ENCODE measurements at places on chromosomes 3 and 15.

- no peak for ATAC-seq
Observed at GRCh38 chr15:91844928-91845327, 8.6 kb upstream of the SLCO3A1 start.

- ATAC-seq: no peak
Observed at GRCh38 chr15:77839970-77840905, 207.5 kb upstream of the LINGO1 start.

- ATAC-seq: no peak
Observed at GRCh38 chr3:187888701-187889100, 143.4 kb upstream of the BCL6 start.

- no peak for ATAC-seq
Observed at GRCh38 chr3:86740751-86741150, 250.2 kb downstream of the VGLL3 start.

DNA sequence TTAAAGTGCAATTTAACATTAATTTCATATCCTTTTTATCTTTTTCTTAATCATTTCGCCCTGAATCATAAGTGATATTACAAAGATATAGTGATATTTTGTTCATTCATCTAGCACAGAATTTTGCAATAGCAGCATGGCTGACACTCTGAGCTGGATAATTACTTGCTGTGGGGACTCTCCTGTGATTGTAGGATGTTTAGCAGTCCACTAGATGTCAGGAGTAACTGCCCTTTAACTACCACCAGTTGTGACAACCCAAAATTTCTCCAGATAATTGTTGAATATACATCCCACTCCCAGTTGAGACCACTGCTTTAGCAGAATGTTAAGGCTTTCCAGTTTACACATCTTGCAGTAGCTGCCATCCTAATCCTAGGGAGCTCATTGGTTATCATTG is 196.8 kb upstream of the MBNL1 start:
- ATAC-seq: peak; percentile 64

GRCh38 chr3:157327018-157327417 is 109.6 kb upstream of the PTX3 start:
- ATAC-seq: no peak

DNA sequence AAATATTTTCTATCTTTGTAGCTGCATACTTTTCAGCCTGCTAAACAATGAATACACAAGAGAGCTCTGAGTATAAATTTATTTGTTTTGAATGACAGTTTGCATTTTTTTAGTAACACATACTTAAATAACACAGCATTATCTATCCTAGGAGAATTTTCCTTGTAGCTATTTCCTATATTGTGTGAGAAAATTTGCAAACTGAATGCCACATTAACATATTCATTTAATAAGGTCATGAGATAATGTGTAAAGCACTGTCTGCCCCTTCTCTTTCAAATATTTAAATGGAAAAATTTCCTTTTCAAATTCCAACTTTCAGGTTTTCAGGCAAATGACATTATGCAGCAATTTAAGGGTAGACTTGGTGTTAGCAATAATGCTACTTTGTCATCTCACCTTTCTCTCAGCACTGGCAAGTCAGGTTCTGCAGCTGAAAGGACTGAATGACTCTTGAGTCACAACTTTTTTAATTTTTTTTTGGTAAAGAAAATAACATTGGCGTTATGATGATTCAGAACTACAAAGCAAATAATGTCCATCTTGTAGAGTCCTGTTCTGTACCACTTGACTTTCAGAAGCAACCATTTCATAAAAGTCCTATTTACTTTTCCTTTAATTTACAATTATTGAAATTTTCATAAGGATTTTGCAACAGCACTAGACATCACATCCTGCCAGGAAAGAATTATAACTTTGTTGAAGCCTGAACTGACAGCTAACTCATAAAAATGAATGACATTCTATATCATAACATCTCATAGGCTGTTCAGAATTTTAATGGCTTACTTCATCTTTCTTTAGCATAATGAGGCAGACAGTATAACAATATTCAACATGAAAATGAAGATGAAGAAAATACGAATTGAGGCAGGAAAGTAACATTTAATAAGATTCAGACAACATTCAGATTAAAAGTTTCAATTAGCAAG is 681.6 kb upstream of the SEMA6D start:
- ATAC-seq: no peak

DNA sequence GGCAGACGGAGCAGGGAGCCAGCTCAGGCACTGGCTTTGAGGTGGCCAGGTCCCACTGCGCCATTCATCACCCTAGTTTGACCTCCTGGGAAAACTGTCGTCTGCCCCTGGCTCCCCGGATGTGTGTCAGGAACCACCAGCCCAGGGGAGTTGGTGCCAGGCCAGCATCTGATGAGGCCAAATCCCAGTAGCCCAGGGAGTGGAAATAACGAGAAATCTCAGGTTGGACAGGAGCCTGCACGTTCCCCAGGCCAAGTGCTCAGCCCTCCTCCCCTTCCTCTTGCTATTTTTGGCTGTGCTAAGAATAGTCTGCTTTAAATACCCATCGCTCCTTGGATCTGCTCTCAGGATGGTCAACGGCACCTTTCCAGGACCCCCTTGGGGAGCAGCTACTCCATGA is 93.1 kb upstream of the RPL32 start:
- peak; percentile 33 for ATAC-seq

- ATAC-seq: no peak
Observed at GRCh38 chr3:53123510-53123909, 6.7 kb downstream of the RFT1 start.

DNA sequence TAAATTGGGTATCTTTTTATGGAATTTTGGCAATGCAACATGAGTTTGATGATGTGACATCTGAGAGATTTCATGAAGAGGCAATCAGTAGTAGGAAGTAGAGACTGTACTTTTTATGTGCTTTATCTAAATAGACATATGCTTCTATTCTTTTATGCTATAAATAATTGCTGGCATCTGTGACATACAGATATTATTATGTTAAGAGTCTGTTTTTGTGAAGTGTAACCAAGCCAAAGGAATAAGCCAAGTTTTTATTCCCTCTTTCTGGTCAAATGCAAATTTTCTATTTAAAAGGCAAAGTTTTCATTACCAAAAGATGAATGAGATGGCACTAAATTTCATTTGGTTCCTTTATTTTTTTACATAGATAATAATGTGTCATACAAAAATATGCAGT is 32.4 kb downstream of the PYDC2 start:
- no peak for ATAC-seq

GRCh38 chr3:133926736-133927539 is 31.3 kb upstream of the RAB6B start:
- no peak for ATAC-seq

DNA sequence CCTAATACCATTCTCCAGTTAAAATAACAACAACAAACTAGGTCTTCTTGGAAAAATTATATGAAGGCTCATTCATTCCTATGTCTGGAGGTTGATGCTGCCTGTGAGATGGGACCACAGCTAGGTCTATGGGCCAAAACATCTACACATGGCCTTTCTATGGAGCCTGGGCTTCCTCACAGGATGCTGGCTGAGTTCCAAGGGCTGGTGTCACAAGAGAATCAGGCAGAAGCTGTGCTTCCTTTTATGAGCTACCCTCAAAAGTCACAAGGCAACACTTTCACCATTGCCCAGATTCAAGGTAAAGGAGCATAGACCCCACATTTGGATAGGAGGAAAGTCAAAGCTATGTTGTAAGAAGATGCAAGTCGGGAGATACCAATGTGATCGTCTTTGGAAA is 4.6 kb upstream of the RTP2 start:
- no peak for ATAC-seq

GRCh38 chr3:2714834-2715233 is 395.3 kb downstream of the IL5RA start:
- no peak for ATAC-seq

GRCh38 chr3:16494814-16495431 is 18.6 kb downstream of the RFTN1 start:
- ATAC-seq: peak; percentile 82

DNA sequence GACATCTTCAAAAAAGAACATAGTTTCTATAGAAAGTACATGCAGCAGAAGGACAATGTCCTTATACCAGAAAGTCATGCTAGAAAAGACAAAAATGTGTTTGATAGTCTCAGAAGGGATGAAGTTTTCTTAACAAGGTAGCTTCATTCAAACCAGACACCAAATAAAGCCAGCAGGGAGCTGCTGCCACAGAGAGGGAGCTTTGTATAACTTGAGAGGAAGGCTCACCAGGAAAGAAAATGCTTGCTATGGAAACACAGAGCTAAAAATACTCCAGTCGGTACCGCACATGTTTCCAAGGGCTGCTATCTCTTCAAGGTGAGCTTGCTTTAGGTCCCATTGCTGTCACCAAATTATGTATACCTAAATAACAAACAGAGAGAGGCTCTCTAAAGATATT is 1074.8 kb upstream of the ALCAM start:
- ATAC-seq: peak; percentile 36

GRCh38 chr3:119297169-119297568 is 3.0 kb downstream of the ARHGAP31 start:
- no peak for ATAC-seq

DNA sequence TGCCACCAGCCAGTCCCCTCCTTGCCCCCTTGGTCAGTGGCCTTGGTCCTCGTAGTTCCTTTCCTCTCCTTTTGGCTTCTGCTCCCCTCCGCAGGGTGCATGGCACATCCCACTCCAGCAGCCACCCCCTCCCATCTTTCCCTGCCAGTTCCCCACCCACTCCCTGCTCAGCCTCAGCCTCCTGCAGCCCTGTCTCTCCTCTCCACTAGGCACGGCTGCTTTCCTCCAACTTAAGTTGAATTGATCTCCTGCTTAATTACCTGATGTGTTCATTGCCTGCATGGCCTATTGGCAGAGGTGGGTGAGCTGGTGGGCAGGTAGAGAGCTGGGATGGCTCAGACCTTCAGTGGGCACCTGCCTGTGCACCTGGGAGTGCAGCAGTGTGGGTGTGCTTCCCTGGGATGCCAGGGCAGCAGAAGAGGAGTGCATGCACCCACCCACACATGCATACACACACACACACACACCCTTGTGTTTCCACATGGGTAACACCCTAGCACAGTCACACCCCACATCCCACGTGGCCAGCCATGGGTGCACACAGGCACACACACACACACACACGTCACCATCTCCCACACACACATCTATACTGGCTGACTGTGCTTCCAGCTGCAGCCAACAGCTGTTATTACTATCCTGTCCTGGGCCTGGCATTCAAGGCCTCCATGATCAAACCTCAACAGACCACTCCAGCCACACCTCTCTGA is 30.9 kb downstream of the C3orf18 start:
- no peak for ATAC-seq

DNA sequence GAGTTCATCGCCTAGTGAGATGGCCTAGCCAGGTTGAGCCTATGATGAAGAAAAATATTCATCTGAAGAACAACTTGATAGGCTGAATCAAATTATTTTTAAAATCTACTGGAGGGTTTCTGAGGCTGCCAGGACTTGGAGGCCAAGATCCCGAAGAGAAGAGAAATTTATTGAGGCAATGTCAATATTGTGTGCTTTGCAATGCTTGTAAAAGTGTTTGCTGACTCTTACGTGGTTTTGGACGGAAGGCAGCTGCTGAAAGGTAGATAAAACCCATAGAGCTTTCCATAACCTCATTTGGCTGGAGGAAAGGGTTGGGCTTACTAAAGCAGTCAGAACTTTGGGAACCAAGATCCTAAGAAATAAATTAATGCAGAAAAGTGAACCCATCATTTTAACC is 361.0 kb upstream of the IL12A start:
- no peak for ATAC-seq

- ATAC-seq: peak; percentile 79
Observed at GRCh38 chr3:10008588-10009344, 17.5 kb upstream of the FANCD2 start.

GRCh38 chr15:42145546-42146455 is 10.6 kb downstream of the PLA2G4F start:
- ATAC-seq: no peak

- ATAC-seq: no peak
Observed at GRCh38 chr3:42205800-42206514, 60.0 kb downstream of the CCK start.

DNA sequence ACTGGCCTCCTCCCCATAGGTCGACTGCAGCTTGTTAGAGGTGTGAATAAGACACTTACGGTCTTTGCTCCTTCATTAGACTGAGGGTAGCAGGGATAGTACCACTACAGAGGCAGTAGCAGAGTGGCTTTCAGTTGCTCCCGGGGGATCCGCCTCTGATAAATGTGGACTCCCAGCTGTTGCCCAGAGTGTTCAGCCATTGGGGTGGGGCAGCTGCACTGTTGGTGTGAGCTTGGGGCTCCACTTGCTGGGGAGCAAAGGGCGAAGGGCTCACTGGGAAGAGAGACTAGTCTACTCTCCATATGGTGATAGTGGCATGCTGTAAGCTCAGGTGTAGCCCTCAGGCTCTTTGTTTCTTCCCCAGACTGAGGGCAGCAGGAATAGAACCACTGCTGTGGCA is 239.1 kb downstream of the LRRN1 start:
- no peak for ATAC-seq

- ATAC-seq: no peak
Observed at GRCh38 chr15:39697509-39697908, 85.1 kb downstream of the FSIP1 start.

DNA sequence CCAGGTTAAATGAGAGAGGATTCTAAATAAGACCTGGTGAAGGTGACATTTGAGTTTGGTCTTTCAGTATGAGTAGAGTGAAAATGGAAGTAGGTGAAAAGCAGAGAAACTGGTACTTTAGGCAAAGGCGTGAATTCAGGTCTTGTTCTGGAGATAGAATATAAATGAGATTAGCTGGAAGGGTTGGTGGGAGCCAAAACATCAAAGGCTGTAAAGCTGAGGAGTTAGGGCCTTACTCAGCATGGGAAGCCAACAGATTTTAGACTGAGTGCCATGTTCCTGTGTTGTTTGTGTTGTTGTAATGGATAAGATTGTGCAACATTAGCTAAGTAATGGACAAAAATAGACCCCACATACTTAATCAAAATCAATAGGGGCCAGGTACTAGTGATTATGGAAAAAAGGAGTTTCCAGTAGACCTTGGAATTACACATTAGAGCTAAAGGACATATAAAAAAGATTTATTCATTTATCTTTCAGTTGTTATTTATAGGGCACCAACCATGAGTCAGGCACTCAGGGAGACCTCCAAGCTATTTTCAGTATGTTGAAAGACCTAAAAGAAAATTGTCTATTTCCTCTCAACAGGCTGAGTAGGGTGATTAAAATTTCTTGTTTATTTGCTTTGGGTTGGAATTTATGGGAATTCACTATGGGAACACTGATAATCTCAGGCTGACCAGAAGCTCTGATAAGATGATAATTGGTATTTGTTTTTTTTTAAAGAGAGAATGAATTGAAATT is 20.8 kb downstream of the ARL14 start:
- no peak for ATAC-seq

- ATAC-seq: no peak
Observed at GRCh38 chr3:100994187-100994586, 966 bp upstream of the ABI3BP start.

All from SK-N-SH treated with all-trans-retinoic acid at 6 μM for 48 hours (cell line).